AG09309 (cell line): ENCODE measurements at places on chromosomes 13 and 19.

DNA sequence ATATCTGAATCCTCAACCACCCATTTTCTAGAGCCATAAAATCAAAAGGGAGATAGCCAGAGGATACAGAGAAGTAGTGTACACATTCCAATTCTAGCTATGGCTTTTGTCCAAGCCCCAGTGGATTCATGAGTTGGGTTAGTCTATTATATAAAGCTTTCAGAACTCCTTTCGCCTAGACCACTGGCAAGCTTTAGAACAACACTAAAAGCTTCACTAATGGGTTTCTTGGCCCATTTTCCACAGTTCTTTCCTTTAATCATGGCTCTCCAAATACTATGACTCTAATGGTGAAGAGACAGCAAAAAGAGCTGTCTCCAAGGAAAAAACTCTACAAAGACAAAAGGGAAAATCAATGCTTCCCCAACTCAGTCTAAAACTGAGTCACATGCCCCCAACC lies 48.2 kb upstream of the SLITRK5 start:
- no peak for DNase-seq

DNA sequence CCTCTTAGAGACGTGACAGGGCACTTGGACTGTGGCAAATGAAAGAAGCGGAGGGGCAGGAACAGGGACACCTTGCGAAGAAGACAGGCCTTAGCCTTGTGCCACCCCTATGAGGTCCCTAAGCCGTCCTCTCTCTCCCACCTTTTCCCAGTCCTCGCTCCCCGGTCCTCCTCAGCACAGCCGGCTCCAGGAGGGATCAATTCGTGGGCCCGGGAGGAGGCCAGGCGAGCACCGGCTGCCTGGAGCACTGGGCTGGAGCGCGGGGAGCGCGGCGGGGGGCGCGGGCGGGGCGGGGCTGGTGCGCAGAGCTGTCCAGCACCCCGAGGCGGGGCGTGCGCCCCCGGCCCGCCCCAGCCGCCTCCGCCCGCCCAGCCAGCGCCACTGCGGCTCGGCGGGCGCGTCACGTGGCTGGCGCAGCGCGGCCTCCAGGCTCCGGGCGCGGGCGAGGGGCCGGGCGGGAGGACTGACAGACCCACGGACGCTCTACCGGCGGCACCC lies at the start of gene LRP3:
TSS of gene LRP3 (plus strand) at position 466 of the 498 bp plus-strand sequence. CDS start 456 bp downstream, outside the sequence.
- DNase-seq = no peak

GRCh38 chr19:8575467-8575997 lies 1.7 kb downstream of the MYO1F start:
- DNase-seq = no peak

DNA sequence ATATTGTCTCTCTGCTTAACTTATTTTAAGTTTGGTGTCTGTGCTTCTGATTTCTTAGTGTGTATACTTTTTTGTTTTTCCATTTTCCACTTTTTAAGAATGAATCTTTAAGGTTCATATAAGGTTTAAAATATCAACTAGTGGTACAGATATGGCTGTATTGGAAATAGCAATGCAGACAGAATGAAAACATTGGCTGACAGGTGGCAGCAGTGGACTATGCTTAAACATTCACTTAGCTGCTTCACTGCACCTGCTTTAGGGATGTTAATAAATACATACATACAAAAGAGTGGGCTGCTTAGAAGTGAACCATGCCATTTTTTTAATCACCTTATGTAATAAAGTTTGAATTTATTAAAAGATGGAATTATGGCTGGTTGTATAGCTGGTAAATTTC lies 27.3 kb downstream of the TM9SF2 start:
- no peak for DNase-seq

DNA sequence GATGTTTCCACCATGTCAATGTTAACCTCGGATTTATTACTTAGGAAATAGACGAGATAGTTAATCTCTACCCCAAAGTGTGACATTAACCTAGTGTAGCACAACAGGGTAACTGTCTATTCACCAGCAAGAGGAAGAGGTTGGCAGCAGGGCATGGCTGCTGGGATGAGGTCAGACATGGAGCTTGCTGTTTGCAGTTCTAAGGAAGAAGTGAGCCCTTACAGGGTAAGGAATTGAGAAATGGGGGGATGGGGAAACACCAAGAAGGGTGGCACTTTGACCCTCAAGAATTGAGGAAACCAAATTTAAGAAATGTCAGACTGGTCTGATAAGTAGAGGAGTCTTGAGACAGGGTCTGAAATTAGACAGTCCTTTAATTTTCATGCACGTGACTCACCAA lies 62.4 kb downstream of the MBD3L2B start:
- DNase-seq = no peak

GRCh38 chr19:16227837-16228636 lies 30.3 kb downstream of the AP1M1 start:
- no peak for DNase-seq
